ENCODE measurements at places on chromosomes 11 and 22. TPM values are rescaled to one million over a fixed set of nuclear protein-coding genes. Genes with fewer than 3 reads are reported as not detected.

Gene OR8A1
- total RNA-seq, result not detected

Gene SRPRA
- 85.5 TPM for total RNA-seq

Gene KRTAP5-7
- not detected for total RNA-seq

Gene NCF4
- 0.17 TPM for total RNA-seq

Gene OR51S1
- not detected for total RNA-seq

Gene WNT7B
- total RNA-seq, result not detected

Gene SBF2
- 49.9 TPM for total RNA-seq

Gene CRYBA4
- not detected for total RNA-seq

DNA sequence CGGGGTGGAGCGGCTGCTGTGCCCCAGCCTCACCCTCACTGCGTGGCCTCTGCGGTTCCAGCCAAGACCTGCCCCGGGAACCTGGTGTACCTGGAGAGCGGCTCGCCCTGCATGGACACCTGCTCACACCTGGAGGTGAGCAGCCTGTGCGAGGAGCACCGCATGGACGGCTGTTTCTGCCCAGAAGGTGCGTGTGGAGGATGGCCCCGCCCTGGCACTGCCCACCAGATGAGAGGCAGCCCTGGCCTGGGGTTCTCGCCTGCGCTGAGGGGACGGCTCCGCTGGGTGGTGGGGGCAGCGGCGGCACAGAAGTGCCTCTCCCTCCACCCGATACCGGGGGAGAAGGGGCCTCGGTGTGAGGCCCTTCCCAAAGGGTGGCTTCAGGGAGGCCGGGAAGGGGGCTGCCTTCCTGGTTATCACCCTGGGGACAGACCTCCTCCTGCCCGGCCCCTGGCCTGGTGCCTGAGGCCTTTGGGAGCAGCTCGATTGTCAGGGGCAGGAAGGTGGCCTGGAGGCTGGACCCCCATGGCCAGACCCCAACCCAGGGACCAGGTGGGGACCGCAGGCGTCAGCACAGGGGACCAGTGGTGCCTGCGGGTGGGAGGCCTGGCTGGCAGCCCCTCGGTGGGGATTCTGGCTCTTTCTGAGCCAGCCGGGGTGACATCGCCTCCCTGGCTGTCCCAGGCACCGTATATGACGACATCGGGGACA, 7.1 kb downstream of the MUC2 start:
- DNase-seq, result no peak

DNA sequence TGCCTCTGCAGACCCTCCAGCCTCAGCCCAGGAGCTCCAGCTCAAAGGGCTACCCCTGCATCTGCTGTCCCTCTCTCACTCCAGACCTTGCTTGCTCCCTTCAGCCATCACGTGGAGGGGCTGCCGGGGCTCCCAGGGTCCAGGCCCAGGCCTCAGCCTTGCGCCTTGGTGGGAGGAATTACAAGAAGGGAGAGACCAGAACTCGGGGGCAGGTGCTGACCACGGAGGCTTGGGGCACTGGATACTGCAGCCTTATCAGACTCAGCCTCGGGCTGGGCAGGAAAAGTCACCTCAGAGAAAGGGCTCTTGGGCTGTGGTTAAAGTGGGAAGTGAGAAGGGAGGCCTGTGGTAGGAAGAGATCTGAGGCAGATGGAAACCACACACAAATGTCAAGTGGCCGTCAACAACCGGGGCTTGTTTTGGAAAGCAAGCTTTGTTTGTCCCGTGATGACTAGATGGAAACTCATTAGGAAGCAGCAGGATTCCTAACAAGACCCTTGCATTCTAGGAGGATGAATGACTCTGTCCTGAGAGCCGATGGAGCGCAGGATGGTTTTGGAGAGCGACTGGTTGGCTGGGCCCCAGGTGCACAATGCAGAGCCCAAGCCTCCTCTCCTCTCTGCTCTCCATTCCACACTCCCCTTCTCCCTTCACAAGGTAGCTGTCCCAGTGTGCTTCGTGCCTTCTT, 1321.7 kb downstream of the TBC1D22A start:
- no peak for DNase-seq

- no peak for DNase-seq
These were observed 69.7 kb downstream of the APIP start for GRCh38 chr11:34846467-34846866.

DNA sequence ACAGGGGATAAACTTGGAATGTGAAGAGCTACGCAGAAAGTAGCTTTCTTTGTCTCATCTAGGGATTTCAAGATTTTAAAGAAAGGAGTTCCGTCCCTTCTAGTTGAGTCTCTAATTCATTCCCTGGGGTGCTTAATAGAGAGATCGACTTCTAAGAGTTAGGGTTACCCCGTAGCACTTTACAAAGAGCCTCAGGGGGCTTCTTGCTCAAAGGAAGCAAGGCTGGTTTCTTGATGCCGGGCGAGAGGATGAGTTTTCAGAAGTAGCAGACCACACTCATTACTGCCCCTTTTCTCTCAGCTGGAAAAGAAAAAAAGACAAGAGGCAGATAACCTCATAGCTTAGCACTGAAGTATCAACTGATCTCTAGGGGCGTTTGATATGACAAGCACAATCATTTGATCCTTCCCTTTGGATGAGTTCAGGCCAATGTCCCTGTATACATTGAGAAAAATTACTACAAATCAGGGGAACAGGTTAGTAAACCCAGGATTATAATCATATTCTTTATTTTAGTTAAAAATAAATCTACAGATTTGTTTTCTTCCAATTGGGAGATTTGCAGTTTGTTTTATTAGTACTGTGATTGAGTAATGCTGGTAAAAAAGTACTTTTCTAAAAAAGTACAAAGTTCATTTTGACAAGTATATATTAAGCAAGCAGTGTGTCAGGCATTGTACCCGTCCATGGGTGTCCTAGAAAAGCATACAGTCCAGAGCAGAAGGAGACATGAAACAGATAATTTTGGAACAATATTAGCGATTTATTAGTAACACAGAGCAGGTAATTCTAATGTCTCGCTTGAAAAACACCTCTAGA, 18.7 kb downstream of the ELMOD1 start:
- DNase-seq, result no peak

GRCh38 chr22:17827466-17827865, 53.2 kb upstream of the BID start:
- DNase-seq, result peak; percentile 54

DNA sequence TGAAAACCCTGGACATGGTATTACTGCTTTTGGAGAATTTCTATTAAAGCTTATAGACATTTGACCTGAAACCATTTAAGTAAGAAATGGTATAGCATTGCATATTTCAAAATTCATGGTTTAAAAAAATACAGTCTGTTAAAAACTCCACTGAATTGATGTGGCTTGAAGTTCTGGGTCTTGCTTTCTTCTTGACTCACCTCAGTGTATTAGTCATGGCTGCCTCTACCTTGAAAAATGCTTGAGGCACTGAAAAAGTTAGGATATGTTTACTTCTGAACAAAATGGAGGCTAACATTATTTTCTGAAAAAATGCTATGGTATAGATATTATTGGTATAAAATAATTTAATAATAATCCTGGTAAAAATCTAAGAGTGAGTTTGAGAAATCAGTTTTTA, 349.2 kb downstream of the AASDHPPT start:
- no peak for DNase-seq

DNA sequence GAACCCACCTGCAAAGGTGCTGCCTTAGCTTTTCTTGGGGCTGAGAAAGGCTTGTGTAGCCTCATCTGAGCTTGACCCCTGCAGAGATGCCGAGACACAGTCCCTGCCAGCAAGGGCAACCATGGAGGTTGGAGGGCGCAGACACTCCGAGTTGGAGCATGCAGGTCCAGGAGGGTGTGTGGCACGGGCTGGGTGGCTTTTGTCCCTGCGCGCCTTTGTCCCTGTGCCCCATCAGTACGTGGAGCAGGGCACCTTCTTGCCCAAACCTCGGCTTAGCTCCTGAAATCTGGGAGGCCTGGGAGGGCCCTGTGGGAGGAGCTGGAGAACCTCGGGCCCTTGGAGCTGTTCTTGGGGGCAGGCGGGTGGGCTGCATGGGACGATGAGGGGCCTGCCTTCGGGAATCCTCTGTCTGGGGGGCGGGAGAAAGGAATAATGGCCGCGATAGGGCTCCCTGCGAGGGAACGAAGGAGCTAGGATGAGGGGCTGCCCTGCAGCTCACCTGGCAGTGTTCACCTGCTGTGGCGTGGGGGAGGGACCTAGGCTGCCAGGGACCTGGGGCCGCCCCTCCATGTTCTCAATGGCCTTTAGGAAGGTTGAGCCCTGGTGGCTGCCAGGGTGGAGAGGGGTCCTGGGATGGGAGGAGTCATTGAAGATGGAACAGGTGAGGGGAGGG, 3.4 kb downstream of the BRSK2 start:
- DNase-seq, result no peak

DNA sequence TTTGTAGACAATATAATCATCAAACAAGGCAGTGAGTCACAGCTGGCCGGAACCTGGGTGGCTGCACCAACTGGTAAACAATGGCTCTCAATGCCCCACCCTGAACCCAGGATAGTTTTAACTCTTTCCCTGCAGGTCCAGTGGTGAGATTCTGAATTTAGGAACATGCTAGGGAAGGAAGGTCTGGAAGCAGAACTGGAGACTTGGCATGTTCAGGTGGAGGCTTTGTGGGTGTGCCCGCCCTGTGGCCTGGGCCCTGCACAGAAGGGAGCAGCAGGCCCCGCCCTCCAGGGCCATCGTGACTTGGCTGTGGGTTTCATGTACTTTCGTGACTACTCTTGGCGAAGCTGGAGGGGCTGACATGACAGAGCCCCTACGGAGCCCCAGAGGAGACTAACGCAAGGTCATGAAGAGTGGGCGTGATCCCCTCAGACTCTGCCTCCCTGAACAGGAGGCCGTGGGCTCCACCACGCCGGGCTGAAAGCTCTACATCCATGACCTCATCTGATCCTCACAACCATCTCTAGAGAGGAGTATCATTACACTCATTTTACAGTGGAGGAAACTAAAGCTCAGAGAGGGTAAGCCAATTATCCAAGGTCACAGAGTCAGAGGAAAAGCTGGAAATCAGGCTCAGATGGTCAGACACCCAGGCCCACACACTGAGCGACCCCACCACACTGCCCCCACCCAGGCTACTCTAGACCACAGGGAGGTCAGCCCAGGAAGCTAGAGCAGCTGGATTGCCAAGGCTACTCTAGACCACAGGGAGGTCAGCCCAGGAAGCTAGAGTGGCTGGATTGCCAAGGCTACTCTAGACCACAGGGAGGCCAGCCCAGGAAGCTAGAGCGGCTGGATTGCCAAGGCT, 27.3 kb downstream of the MAFF start:
- peak; percentile 88 for DNase-seq

- DNase-seq, result peak; percentile 88
These were observed at the start of gene PACS1 for GRCh38 chr11:66069715-66070603. Gene PACS1, plus strand, starts transcription at chr11:66070272. Its CDS starts 215 bp downstream, at chr11:66070487.

DNA sequence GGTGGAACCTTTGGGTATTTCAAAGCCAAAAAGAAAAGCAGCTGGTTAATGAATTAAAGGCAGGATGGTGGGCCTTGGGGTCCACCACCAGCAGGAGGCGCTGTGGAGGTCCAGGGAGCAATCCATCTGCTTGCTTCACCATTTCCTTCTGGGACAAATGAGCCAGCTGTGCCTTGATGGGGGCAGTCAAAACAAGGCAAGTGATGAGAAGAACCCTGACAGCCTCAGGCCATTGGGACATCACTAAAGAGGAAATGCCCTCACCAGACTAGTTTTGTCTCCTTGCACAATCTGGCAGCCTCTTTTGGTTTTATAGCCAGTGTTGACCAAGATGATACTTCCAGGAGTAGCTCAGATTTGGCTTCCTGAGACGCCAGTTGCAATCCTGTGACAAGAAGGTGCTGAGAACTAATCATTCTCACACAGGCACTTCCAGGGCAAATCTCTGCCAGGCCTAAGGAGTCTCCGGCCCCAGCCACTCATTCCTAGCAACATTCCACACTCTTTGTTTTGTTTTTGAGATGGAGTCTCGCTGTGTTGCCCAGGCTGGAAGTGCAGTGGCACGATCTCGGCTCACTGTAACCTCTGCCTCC, 38.2 kb upstream of the WEE1 start:
- peak; percentile 80 for DNase-seq

DNA sequence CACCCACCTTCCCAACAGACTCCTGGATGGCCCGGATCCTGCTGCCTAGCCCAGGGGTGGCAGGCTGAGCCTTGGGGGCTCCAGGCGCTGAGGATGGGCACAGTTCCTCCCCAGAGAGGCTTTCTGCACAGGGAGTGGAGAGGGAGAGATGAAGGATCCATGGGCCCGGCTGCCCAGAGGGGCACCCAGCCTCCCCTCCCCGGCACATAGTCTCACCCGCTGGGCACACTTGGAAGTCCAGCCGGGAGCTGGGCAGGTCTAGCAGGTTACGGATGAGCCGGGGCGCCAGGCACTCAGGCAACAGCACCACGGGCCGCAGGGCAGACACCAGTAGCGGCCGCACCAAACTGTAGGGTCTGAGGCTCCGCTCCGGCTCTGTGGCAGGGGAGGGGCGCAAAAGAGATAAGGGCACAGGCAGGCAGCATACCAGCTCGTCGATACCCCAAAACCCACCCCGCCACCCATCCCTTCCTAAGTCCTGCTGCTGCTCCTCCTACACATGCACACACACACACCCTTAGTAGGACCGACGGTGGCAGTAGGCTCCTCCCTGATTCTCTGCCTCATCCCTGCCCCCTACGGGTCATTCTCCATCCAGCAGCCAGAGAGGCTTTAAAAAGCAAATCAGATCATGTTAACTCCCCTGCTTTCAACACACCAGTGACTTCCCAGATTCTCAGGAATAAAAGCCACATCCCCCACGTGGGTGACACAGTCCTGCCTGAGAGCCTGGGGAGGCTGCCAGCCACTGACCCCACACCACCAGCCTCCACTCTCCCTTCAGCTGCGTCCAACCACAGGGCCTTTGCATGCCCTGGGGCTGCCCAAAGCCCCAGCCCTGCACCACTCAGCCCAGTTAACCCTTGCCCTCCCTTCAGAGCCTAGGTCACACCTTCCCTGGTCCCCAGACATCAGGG, 6.5 kb upstream of the MFNG start:
- DNase-seq, result peak; percentile 67

- no peak for DNase-seq
These were observed 92.5 kb downstream of the CEP164 start for GRCh38 chr11:117420143-117420485.

GRCh38 chr11:128716661-128717210, 22.9 kb downstream of the FLI1 start:
- DNase-seq, result peak; percentile 61

- DNase-seq, result no peak
These were observed 24.3 kb upstream of the KCNQ1OT1 start for GRCh38 chr11:2724104-2724503.

DNA sequence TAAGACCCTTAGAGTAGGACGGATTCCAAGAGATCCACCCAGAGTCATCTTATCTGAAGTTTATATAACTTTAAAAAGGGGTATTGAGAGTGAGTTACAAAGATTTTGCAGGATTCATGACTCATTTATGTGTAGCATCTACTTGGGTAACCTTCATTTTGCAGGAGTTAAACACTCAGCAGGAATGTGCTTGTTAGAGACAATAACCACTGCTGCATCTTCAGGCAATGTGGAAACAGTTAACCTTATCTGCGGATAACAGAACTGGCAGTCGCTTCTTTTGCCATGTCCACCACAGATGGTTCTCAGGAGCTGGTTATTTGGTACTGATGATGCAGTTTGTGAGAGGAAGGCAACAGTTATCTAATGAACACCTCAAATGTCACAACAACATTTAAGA, 417.9 kb upstream of the DDI1 start:
- DNase-seq, result no peak

- no peak for DNase-seq
These were observed 20.1 kb downstream of the OVOL1 start for GRCh38 chr11:65806979-65807378.
